ENCODE measurements at places on chromosomes 1 and 21.

DNA sequence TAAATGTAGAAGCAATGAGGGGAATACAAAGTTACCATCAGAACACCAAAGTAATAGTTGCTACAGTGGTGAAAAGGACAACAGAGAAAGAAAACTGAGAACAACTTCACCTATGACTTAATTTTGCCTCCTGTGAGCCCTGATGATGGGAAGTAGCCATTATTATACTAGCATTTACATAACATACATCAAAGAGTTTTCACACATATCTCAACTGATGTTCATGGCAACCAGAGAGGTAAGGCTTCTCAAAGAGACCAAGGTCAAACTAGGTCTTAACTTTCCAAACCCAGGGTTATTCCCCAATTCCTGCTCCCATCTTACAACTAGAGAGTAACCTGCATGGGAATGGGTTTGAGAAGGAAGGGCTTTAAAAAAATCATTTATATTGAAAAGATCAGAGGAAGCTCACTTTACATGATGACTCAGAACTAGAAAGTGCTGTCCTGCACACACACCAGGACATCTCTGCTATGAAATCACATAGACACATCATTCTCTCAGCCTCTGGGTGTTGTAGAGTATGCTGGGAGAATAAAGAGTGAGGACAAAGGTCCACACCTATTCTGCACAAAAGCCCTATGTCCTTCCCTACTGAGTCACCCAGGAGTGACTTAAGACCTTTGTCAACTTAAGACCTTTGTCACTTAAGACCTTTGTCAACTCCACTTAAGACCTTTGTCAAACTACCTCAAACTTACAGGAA lies 179.7 kb downstream of the TNFSF18 start:
- DNase-seq = no peak

- DNase-seq = no peak
Measured at GRCh38 chr1:180185281-180185680, 30.6 kb downstream of the QSOX1 start.

GRCh38 chr1:2300004-2300771 lies 72.1 kb downstream of the SKI start:
- DNase-seq = peak; percentile 37

DNA sequence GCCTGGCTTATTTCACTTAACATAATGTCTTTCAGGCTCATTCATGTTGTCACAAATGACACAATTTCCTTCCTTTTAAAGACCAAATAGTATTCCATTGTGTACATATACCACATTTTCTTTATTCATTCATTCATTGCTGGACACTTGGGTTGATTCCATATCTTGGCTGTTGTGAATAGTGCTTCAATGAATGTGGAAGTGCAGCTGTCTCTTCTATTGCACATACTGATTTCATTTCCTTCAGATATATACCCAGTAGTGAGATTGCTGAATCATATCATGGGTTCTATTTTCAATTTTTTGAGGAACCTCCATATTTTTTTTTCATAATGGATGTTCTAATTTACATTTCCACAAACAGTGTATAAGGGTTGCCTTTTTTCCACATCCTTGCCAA lies 38.6 kb upstream of the WLS start:
- DNase-seq = no peak

GRCh38 chr1:37567023-37567422 lies 10.3 kb downstream of the DNALI1 start:
- no peak for DNase-seq

DNA sequence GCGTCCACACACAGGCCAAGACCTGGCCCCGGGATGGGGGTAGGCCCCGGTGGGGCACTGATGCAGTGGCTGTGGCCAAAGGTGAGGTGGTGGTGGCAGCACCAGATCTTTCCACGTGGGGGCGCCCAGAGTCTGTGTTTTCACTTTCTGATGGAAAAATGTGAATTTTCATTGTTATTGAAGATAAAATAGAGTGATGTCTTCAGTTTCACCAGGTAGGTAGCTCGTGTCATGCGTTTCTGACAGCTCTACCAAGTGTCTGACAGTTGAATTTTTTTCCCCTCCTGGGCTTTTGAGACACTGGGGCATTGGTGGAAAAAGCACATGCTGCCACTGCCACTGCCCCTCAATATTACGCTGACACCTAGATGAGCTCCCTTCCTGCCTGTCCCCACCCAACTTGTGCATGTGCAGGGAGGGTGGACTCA lies 40.0 kb upstream of the MAGOH start:
- peak; percentile 57 for DNase-seq

GRCh38 chr1:199152676-199153075 lies 513.8 kb downstream of the PTPRC start:
- no peak for DNase-seq

- peak; percentile 42 for DNase-seq
Measured at GRCh38 chr21:44927587-44928461, 7.1 kb upstream of the ITGB2 start.

DNA sequence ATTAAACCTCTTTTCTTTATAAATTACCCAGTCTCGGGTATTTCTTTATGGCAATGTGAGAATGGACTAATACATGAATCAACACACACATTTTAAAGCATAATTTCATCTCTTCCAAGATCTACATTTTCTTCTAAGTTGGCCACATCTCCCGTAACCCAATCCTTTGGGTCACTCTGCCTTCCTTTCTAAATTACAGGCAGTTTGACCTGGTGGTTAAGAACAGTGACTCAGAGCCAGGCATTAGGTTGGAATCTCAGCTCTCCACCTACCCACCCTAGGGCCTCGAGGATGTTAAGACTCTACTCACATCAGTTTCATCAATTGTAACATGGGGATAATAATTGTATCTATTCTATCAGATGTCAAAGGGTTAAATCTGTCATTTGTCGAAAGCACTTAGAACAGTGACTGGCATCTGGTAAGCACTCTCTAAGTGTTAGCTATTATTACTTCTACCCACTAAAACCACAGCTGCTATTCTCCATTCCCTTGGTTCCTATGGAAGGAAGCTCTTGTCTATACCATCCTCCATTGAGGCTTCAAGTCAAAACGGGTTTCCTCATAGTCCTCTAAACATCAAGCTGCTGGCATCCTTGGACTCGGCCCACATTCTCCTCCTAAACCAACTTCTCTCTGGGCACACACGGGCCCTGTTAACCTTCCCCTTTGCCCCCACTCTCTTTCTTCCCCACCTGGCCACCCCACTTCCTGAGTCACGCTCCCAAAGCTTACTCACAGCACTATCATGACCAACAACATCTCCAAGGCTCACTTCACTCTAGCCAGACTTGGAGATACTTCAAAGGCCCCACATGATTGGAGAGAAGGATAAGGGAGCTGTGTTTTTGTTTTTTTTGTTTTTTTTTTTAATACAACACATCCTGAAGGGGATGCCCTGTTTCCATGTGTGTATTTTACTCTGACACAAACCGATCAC lies 116.9 kb downstream of the TGFBR3 start:
- DNase-seq = no peak

- DNase-seq = no peak
Measured at GRCh38 chr1:208185801-208186231, 58.4 kb downstream of the PLXNA2 start.

DNA sequence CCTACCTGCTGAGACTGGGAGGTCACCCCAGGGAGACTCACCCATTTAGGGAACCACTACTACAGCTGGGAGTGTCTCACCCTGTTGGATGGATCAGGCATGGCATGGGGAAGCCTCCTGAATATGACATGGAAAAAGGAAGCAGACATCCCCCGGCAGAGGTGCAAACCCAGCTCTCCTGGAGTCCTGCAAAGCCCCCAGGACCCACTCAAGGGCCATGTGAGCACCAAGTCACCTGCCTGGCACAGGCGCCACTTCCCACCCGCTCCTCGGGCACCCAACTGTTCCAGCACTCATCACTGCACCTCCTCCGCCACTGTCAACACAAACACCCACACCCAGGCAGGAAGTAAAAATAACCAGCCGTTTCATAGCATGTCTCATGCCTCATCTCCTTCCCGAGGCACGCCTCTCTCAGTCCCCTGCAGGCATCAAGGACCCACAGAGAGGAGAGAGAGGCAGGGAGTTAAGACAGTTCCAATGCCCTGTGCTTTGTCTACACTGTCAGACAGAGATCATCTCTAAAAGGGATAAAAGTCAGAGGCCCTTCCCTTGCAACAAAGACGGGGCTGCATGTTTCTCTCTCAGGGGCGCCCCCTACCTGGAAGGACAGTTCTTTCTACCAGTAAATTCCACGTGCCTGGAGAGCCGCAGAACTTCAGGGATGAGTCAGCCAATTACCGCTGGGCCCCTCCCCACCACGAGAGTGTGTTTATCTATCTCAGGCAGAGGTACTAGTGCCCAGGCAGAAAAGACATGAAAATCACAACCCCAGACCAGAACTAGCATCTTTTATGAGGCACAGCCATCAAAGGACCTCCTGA lies 150.1 kb upstream of the SOD1 start:
- DNase-seq = peak; percentile 47

DNA sequence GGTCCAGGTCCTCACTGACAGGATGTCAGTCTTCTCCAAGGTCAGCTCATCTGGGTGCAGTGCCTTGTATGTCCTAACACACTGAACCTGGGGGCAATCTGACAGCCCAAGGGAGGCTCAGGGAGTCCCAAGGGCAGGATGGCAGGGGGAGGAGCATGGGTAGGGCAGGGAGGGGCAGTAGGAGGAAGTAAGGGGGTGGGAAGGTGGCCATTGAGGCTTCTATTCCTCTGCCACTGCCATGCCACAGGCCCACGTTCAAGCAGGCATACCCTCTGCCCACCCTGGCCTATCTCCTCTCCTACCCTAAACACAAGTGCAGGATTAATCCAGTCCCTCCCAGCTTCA lies 13.3 kb downstream of the ARHGEF19 start:
- DNase-seq = no peak

DNA sequence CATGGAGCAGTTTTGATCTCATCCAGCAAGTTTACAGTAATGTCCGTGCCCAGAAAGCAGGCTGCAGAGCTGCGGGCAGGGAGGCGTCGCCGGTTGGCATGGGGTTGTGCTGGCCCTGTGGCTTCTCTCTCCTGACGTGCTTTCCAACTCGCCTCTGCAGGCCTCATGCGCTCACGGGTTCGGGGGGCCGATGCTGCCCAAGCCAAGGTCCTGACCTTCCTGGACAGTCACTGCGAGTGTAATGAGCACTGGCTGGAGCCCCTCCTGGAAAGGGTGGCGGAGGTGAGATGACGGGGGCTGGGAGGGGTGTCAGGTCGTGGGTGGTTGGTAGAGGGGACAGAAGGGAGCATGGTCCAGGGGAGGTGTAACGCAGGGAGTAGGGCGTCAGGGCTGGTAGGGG lies 176.1 kb downstream of the GALNT2 start:
- DNase-seq = no peak

GRCh38 chr1:4327142-4327541 lies 327.3 kb upstream of the AJAP1 start:
- no peak for DNase-seq

GRCh38 chr1:212655668-212656440 lies 43.8 kb downstream of the BATF3 start:
- no peak for DNase-seq

- no peak for DNase-seq
Measured at GRCh38 chr1:221919743-221920142, 177.9 kb upstream of the DUSP10 start.

DNA sequence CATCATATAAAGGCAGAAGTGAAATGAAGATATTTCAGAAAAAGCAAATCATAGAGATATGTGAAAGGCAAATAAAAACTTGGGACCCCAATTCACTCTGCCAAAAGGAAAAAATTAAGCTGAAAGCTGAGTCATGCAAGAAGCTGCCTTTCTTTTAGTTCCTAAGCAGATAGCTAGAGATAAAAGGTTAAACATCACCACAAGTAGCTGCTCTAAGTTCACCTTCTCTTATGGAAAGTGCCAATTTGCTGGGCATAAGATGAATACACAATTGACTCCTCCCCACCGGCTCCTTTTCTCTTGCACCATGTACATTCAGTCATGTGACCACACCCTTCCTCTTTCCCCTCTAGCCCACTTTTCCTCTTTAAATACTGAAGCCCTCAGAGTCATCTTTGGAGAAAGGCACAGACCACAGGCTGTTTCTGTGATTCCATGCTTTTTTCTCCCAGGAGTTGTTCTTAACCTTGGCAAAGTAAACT lies 5.4 kb upstream of the SUMO3 start:
- DNase-seq = no peak

GRCh38 chr1:204980840-204981405 lies 62.1 kb upstream of the CNTN2 start:
- DNase-seq = no peak

GRCh38 chr1:106619080-106619826 lies 437.2 kb upstream of the PRMT6 start:
- DNase-seq = no peak

DNA sequence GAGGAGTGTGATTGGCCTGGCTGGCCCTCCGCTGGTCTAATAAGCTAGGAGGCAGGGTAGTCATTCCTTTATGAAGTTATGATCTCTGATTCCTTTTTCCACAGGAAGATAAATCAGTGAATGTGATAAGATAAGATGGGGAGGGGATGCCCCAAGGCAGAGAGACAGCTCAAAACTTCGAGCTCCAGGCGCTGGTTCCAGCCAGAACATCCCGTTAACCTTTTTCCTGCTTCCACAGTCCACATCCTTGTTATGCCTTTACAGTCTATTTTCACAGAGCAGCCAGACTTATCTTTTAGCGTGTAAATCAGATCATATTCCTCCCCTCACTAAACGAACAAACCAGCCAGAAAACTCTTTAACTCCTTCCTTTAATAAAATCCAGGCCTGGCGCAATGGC lies 38.5 kb upstream of the BMP8B start:
- peak; percentile 40 for DNase-seq

DNA sequence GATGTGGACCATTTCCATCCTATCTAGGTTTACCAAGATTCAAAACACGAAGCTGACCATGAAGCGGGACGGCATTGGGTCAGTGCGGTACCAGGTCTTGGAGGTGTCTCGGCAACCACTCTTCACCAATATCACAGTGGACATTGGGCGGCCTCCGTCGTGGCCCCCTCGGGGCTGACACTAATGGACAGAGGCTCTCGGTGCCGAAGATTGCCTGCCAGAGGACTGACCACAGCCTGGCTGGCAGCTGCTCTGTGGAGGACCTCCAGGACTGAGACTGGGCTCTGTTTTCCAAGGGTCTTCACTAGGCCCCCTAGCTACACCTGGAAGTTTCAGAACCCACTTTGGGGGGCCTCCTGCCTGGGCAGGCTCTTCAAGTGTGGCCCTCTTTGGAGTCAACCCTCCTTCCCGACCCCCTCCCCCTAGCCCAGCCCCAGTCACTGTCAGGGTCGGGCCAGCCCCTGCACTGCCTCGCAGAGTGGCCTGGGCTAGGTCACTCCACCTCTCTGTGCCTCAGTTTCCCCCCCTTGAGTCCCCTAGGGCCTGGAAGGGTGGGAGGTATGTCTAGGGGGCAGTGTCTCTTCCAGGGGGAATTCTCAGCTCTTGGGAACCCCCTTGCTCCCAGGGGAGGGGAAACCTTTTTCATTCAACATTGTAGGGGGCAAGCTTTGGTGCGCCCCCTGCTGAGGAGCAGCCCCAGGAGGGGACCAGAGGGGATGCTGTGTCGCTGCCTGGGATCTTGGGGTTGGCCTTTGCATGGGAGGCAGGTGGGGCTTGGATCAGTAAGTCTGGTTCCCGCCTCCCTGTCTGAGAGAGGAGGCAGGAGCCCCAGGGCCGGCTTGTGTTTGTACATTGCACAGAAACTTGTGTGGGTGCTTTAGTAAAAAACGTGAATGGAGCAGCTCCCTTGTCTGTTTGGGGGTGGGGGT lies 864 bp upstream of the CCDC24 start:
- DNase-seq = peak; percentile 40

Data from colonic mucosa (tissue), 4 donors.